ENCODE measurements at places on chromosomes 16 and 17. TPM values are rescaled to one million over a fixed set of nuclear protein-coding genes. Genes with fewer than 3 reads are reported as not detected.

NOL3 gene
- total RNA-seq: 51.0 TPM

LYRM1 gene
- 54.3 TPM for total RNA-seq

NXPH3 gene
- total RNA-seq: 24.4 TPM

SOX9 gene
- total RNA-seq: 1.9 TPM

GP1BA gene
- not detected for total RNA-seq

CCL4L2 gene
- total RNA-seq: 0.69 TPM

CMTM2 gene
- total RNA-seq: not detected
